ENCODE measurements at places on chromosomes 16 and 17. TPM values are rescaled to one million over a fixed set of nuclear protein-coding genes. Genes with fewer than 3 reads are reported as not detected.

The NSF gene
- total RNA-seq: 17.9 TPM

GRCh38 chr17:67365738-67366192 is 612 bp downstream of the PSMD12 start:
- no peaks in the 10 kb centered on the region for H3K27me3 ChIP-seq
- DNase-seq: no peak
- peak overlapping the region; percentile 88 for H3K4me3 ChIP-seq
- peak overlapping the region; percentile 93 for H3K27ac ChIP-seq
- no peaks in the 10 kb centered on the region for H3K36me3 ChIP-seq

The POLG2 gene
- total RNA-seq: 25.2 TPM

The C16orf78 gene
- not detected for total RNA-seq

- H3K27ac ChIP-seq: no peak overlapping the region
- H3K4me1 ChIP-seq: peaks cover 11% of the 10 kb centered on the region
- no peaks in the 10 kb centered on the region for H3K36me3 ChIP-seq
- no peak overlapping the region for H3K4me3 ChIP-seq
These were observed 4.8 kb downstream of the MARVELD3 start for GRCh38 chr16:71630808-71631207.

DNA sequence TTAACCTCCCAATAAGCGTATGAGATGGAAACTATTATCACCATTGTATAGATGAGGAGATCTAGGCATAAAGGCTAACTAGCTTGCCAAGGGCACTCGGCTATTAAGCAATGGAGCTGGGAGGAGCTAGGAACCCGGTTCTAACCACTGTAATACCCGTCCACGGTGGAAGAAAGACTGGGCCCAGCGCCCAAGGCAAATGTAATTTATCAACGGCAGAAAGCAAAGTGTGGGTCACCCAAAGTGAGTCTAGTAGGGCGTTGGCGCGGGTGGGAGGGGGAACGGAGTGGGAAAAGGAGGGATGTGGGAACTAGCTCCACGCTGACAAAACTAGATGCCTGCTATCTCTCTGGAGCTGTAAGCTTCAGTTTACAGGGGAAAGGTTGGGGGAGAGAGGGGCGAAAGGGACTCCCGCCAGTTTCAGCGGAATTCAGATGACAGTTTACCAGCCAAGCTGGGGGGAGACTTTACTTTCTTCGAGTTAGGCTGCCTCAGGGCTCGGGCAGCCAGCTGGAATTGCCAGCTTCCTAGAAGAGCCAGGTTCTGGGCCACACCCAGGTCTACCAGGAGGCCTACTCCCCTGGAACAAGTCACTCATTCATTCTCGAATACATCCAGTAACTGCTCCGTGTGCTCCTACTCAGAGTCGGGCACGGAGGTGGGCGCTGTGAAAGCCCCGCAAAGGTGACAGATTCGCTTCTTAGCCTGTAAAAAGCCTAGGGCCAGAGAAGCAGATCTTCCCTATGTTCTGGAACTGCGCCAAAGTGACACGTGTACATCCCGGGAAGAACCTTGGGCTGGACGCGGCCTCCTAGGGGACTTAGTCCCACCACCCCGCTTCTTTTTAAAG is 837 bp downstream of the LRRC59 start:
- DNase-seq: peak; percentile 61
- H3K4me1 ChIP-seq: peaks cover 22% of the 10 kb centered on the region
- H3K27me3 ChIP-seq: no peaks in the 10 kb centered on the region
- H3K4me3 ChIP-seq: peak overlapping the region; percentile 95

GRCh38 chr16:48441863-48442279 is 56.7 kb upstream of the SIAH1 start:
- H3K4me3 ChIP-seq: no peak overlapping the region
- H3K4me1 ChIP-seq: peaks cover 16% of the 10 kb centered on the region
- no peak overlapping the region for H3K27ac ChIP-seq
- no peak for DNase-seq
- H3K36me3 ChIP-seq: no peaks in the 10 kb centered on the region

The SALL1 gene
- not detected for total RNA-seq

The CCR7 gene
- total RNA-seq: 0.30 TPM

DNA sequence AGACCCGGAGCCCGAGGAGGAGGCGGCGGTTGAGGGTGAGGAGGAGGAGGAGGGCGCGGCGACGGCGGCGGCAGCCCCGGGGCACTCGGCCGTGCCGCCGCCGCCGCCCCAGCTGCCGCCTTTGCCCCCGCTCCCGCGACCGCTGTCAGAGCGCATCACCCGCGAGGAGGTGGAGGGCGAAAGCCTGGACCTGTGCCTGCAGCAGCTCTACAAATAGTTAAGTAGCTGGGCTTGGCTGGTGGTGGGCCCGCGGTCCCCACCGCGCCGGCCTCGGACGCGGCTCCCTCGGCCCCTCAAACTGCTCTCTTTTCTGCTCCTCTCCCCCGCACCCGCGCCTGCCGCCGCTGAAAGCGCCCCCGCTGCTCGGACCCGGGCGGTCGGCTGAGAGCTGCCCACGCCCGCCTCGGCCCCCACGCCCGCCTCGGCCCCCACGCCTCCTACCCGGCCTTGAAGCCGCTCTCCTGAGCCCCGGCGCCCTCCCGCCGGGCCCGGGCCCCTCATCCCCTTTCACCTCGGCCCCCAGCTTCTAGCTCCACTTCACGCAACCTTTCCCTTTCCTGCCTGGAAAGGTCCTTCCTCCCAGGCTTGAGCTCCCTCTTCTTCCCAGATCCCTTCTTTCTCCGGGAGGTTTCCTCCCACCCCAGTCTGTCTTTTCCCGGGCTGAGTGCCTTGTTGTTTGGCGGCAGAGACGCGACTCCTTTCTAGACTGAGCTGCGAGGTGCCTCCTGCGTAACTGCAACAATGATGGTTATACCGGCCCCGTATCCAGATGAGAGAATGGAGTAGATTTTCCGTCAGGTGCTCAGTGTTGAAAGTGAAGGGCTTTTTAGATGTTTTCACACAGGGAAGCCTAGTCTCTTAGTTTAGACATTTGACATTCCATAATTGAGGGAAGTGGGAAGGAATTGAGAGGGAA is 850 bp downstream of the PPM1E start:
- H3K4me1 ChIP-seq: peaks cover 14% of the 10 kb centered on the region
- no peak overlapping the region for H3K27ac ChIP-seq
- no peaks in the 10 kb centered on the region for H3K36me3 ChIP-seq
- H3K4me3 ChIP-seq: peak overlapping the region; percentile 68
- no peaks in the 10 kb centered on the region for H3K27me3 ChIP-seq

GRCh38 chr17:78526231-78527025 is 50.8 kb downstream of the DNAH17 start:
- H3K4me3 ChIP-seq: no peak overlapping the region
- H3K27me3 ChIP-seq: no peaks in the 10 kb centered on the region

GRCh38 chr16:8375232-8375587 is 215.1 kb downstream of the TMEM114 start:
- no peaks in the 10 kb centered on the region for H3K27me3 ChIP-seq
- no peak overlapping the region for H3K27ac ChIP-seq
- no peak for DNase-seq

The PARD6A gene
- 9.3 TPM for total RNA-seq

The SLC13A5 gene
- total RNA-seq: not detected

The FBXW10B gene
- 1.5 TPM for total RNA-seq

The RPRML gene
- total RNA-seq: 3.9 TPM

DNA sequence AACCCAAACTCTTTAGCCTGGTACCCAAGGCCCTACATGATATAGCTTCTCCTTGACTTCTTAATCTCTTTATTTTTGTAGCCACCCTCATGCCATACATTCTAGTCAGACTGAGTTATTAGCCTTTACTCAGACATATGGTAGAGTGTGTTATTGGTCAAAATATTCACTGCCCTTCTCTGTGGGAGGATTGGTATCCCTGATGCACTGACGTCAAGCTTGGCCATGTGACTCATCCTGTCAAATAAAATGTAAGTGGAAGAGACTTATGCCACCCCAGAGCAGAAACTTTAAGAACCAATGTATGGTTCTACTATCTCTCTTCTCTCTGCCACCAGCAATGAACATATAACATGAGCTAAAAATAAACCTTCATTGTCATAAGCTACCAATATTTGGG is 12.2 kb upstream of the BEAN1 start:
- H3K27ac ChIP-seq: no peak overlapping the region
- H3K4me3 ChIP-seq: no peak overlapping the region
- no peak for DNase-seq
- no peaks in the 10 kb centered on the region for H3K4me1 ChIP-seq
- no peaks in the 10 kb centered on the region for H3K27me3 ChIP-seq

The HAS3 gene
- 32.0 TPM for total RNA-seq

- no peaks in the 10 kb centered on the region for H3K36me3 ChIP-seq
- no peak overlapping the region for H3K27ac ChIP-seq
These were observed 2.0 kb downstream of the AXIN2 start for GRCh38 chr17:65559461-65559803.

DNA sequence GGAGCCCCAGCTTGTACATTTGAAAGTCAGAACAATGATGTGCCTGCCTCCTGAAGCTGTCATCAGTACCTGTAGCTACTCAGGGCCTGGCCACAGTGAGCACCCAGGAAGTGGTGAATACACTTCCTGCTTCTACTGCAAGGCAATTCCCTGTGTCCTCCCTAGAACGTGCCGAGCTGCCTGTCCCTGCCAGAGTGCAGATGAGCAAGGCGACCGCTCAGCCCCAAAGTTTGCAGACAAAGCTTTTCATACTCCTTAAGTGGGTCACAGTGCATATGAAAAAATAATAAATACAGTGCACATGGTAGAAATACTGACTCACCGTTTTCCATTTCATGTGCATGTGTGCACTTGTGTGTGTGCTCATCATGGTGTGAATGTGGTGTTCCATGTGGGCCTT is 77.3 kb downstream of the MPRIP start:
- no peak overlapping the region for H3K4me3 ChIP-seq
- H3K4me1 ChIP-seq: peaks cover 74% of the 10 kb centered on the region
- no peak for DNase-seq
- no peaks in the 10 kb centered on the region for H3K36me3 ChIP-seq
- no peaks in the 10 kb centered on the region for H3K27me3 ChIP-seq
- H3K27ac ChIP-seq: peak overlapping the region; percentile 57

The PRSS36 gene
- total RNA-seq: 61.8 TPM

The ATP2A1 gene
- 0.15 TPM for total RNA-seq

DNA sequence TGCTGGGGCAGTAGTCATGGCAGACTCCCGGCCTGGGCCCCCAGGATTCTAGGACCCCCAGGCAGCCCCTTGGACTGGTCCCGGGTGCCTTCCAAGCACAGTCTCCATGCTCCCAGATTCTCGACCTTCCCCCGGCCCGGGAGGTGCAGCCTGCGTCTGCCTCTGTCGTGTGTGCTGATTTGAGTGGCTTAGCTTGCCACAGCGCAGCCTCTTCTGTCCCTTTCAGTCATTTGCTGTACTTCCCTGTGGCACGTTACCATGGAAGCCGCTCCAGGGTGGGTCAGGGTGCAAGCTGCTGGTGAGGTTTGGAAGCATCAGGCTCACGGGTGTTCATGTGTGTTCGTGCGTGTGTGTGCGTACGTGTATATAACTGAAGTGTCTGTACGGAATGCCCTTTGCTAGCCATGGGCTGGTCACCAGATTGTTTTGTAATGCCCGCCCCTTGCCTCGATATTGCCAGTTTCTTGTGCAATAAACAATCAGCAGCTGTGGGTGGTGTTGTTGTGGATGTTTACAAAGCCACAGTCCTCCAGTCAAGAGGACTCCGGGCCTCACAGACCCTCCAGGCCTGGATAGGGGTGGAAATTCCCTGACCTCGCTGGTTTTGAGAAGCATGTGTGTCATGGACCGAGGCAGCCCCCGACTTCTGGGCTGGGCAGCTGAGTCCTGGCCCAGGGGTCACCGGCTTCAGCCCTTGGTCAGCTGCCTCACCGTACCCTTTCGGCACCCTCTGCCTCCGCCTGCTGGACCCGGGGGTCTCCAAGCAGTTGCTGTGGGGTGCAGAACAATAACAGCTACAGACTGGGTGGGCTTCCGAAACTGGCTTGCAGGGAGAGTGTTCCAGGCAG is 9.7 kb upstream of the CLEC18A start:
- no peak overlapping the region for H3K4me3 ChIP-seq
- DNase-seq: peak; percentile 55
- H3K4me1 ChIP-seq: no peaks in the 10 kb centered on the region
- H3K36me3 ChIP-seq: peaks cover 50% of the 10 kb centered on the region

The SUPT4H1 gene
- total RNA-seq: 80.5 TPM

DNA sequence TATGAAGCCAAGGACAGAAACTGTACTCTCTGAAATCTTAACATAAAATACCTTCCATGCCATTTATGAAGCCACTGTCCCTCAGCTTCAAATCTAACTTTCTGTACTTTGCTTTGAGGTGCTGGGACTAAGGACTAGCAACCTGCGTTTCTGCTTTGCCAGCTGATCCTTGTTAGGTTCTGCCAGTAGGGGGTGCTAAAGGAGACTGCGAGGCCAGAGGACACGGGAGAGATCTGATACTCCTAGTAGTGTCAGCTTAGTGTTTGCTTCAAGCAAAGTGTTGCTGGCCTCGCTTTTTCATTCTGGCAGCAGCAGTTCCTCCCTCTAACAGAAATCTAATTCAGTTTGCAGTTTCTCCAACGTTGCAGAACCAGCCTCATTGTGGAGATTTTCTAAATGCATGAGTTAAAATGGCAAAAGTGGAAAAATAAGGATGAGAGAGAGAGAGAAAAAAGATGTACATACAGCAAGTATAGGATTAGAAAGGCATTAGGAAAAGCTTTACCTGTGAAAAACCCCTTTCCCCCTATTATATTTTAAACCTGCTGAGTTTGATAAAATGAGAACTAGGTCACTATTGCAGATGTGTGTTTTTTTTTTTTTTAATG is 297.5 kb downstream of the CA10 start:
- H3K4me1 ChIP-seq: no peaks in the 10 kb centered on the region
- DNase-seq: no peak

DNA sequence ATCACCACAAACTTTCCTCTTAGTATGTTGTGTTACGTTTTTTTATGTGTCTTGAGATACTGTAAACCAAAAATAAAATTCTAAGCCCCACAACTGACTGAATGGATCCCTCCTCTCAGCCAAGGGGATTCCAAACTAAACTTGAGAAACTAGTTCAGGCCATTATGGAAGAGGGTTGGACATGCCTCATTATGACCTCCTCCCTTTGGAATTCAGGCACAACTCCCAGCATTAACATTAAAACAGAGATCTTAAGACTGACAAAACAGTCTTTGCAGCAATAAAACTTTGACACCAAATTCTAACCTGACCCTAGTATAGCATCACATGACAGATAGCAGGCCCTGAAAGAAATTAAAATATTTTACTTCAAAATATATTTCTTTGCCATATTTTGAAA is 51.1 kb upstream of the SLC47A1 start:
- H3K4me1 ChIP-seq: no peaks in the 10 kb centered on the region
- no peak for DNase-seq
- H3K27me3 ChIP-seq: no peaks in the 10 kb centered on the region
- H3K36me3 ChIP-seq: no peaks in the 10 kb centered on the region
- H3K4me3 ChIP-seq: no peak overlapping the region

- H3K36me3 ChIP-seq: no peaks in the 10 kb centered on the region
- H3K27ac ChIP-seq: no peak overlapping the region
These were observed 24.6 kb downstream of the NECAB2 start for GRCh38 chr16:83992624-83993023.

DNA sequence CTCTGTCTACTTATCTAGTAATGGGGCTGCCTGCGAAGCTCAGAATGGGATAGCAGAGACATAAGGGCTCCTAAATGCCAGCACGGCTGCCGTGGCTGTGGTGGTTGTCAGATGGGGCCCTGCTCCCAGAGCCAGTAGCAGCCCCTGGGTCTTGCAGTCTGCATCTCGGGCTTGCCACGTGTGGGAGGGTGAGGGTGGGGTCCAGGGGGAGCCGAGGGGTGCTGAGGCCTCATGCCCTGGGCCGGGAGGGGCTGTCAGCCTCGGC is 88.8 kb upstream of the GSE1 start:
- DNase-seq: no peak
- H3K36me3 ChIP-seq: no peaks in the 10 kb centered on the region
- H3K27ac ChIP-seq: peak overlapping the region; percentile 76
- H3K4me3 ChIP-seq: no peak overlapping the region

The MT4 gene
- not detected for total RNA-seq
